ENCODE measurements at places on chromosomes 3 and 15. TPM values are rescaled to one million over a fixed set of nuclear protein-coding genes. Genes with fewer than 3 reads are reported as not detected.

The BNC1 gene
- 14.3 TPM for total RNA-seq

The CORO2B gene
- 27.6 TPM for total RNA-seq

The MRPL47 gene
- 36.9 TPM for total RNA-seq

The CCR3 gene
- total RNA-seq, result not detected

The LCMT2 gene
- 10.2 TPM for total RNA-seq

The MYZAP gene
- under 0.01 TPM for total RNA-seq

The DNAH12 gene
- under 0.01 TPM for total RNA-seq

The PLA2G4D gene
- not detected for total RNA-seq

The NR2F2 gene
- total RNA-seq, result 21.5 TPM

The LRRC2 gene
- total RNA-seq, result 1.1 TPM

The CLDN1 gene
- total RNA-seq, result 0.20 TPM

The ADGRG7 gene
- not detected for total RNA-seq

Data from subcutaneous preadipocyte (primary cell).